ENCODE measurements at places on chromosomes 4 and X.

DNA sequence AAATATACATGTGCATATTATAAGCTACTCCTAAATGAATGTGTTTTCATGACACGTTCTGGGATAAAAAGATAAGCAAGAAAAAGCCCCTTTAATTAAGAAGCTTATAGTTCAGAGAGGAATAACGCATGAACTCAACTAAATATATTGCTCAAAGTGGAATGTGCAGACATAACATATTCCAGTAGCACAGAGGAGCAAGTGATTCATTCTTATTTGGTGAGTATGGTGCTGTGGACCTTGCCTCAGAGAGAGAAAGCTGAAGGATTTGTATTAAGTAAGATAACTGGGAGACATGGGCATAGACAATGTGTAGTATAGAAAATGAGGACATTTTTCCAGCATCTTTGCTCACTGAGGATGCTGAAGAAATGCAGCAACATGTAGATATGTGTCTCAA is 76.8 kb downstream of the CFAP299 start:
- no peak for DNase-seq

GRCh38 chrX:134936542-134936941 is 54.2 kb upstream of the SMIM10 start:
- no peak for DNase-seq

DNA sequence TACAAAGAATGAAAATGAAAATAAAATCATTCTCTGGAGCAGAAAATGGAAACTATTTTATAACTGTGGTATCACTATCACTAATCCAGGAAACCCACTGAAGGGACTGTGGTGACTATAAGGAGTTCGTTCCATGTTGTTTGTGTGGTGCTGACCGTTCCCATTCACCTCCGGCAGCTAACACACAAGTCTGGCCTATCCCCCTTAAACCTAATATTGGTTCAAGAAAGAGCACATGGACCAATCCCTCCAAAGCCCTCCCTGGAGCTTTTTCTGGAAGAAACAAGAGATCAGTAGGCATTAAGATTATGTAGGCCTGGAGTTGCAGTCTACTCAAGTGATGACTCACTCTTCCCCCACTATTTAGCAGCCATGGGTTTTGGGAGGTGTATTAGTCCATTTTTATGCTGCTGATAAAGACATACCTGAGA is 25.9 kb upstream of the FAM241A start:
- DNase-seq: no peak

DNA sequence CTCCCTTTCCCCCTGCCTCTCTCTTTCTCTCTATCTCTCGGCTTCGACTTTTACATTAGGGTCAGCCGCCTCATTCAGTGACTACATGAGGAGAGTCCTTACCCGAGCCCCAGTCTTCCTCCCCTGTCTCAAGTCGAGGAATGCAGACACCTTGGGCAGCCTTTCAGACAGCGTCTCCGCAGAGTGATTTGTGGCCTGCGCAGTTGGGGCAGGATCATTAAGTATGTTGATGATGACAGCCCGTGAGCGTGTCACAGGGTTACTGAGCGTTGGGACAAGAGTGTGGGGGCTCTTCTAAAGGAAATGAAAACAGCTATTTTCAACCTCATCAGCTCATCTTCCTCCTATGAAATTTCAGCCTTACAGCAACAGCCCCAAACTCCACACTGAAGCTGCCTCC is 312.1 kb upstream of the GATB start:
- DNase-seq: no peak

Data from stimulated activated CD8-positive, alpha-beta memory T cell treated with anti-CD3 and anti-CD28 coated beads, Interleukin-4, amount 100 ng/mL, for 1 hour (primary cell).